Activated CD4-positive, alpha-beta memory T cell treated with anti-CD3 and anti-CD28 coated beads for 36 hours (primary cell): ENCODE measurements at places on chromosomes 7 and 10. TPM values are rescaled to one million over a fixed set of nuclear protein-coding genes. Genes with fewer than 3 reads are reported as not detected.

NKX2-3 gene
- not detected for total RNA-seq

CFTR gene
- total RNA-seq, result not detected

GJD4 gene
- not detected for total RNA-seq

CRPPA gene
- 0.59 TPM for total RNA-seq

MEOX2 gene
- not detected for total RNA-seq

AKR1C3 gene
- 0.33 TPM for total RNA-seq

GALNT17 gene
- total RNA-seq, result not detected

PRSS2 gene
- total RNA-seq, result not detected

ASB10 gene
- not detected for total RNA-seq

C7orf33 gene
- not detected for total RNA-seq

LRRN3 gene
- 4.0 TPM for total RNA-seq

NYAP1 gene
- total RNA-seq, result 0.17 TPM

FEZF1 gene
- not detected for total RNA-seq

ENTPD1 gene
- 2.5 TPM for total RNA-seq

ZNF92 gene
- 12.9 TPM for total RNA-seq

MEST gene
- total RNA-seq, result 1.0 TPM

PROSER2 gene
- 0.24 TPM for total RNA-seq

INA gene
- 0.14 TPM for total RNA-seq

ANKRD61 gene
- 0.33 TPM for total RNA-seq

MNX1 gene
- not detected for total RNA-seq

WEE2 gene
- total RNA-seq, result not detected

ASCC1 gene
- total RNA-seq, result 50.9 TPM

ACBD7 gene
- 1.7 TPM for total RNA-seq

NKX1-2 gene
- not detected for total RNA-seq

PGAM1 gene
- 1,457 TPM for total RNA-seq

ZNF655 gene
- total RNA-seq, result 49.8 TPM

AKR1C8 gene
- total RNA-seq, result 0.80 TPM

ZNF107 gene
- 13.5 TPM for total RNA-seq

NUTM2A gene
- total RNA-seq, result 0.17 TPM

FMC1 gene
- 4.4 TPM for total RNA-seq
